ENCODE measurements at places on chromosomes 7 and 10.

GRCh38 chr10:6738112-6738768 is 158.2 kb upstream of the PRKCQ start:
- DNase-seq = no peak

DNA sequence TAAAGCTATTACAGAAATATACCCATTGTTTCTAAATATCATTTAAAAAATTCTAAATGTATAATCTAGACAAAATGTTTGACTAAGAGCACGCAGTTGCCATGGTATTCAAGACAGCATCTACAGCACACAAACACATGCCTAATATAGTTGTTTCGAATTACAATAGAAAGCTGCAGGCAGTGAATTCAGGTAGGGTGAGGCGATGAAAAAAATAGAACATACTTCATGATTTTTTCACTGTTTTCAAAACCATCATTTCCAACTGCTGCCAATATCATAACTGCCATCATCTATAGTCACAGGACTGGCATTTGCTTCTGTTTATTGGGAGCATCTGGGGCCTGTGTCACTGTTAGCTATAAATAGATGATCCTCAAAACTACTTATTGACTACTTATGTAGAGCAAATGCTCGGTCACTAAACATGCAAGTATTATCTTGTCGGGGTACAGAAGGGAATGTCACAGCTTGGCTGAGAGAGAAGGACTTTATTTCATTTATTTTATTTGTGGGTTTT is 34.4 kb upstream of the OTUD1 start:
- no peak for DNase-seq

DNA sequence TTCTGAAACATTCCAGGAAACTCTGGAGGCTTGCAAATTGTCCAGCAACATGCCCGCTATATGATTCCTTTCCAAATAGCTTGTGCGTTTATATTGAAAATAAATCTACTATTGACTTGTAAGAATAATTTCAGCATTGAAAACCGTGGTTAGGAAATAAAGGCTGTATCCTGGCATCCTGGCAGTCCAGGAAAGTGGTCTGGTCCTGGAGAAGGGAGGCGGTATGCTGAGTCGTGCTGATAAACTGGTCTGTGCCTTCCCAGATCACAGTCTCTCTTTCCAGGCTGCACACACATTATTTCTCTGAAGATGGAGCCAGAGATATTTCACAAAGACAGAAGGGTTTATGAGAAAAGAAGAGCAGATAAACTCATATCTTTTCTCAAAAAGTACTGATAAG is 350.1 kb upstream of the COBL start:
- DNase-seq = no peak

- no peak for DNase-seq
Measured at GRCh38 chr7:135913404-135913803, 63.8 kb downstream of the MTPN start.

GRCh38 chr7:68694656-68695055 is 903.6 kb upstream of the AUTS2 start:
- DNase-seq = no peak

DNA sequence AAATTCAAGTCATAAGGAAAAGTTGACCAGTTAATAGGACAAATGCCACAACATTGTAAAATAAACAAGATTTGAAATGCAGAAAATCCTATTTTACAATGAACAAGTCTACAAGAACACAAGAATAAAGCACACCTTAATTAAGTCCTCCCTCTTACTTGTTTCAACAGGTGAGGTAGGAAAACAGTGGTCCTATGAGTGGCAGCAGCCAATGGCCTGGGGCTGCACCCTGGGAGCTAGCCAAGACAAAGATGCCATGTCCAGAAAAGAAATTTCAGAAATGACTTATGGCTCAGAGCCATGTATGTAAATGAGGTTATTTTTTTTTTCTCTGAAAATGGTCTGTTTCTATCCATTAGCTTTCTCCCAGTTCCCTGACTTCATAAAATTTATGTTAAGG is 14.3 kb downstream of the KLLN start:
- DNase-seq = no peak

- DNase-seq = no peak
Measured at GRCh38 chr10:16662923-16663322, 141.2 kb upstream of the C1QL3 start.

- no peak for DNase-seq
Measured at GRCh38 chr7:82865856-82866255, 296.8 kb downstream of the PCLO start.

GRCh38 chr7:149727053-149727898 is 46.1 kb downstream of the ZNF467 start:
- DNase-seq = no peak

DNA sequence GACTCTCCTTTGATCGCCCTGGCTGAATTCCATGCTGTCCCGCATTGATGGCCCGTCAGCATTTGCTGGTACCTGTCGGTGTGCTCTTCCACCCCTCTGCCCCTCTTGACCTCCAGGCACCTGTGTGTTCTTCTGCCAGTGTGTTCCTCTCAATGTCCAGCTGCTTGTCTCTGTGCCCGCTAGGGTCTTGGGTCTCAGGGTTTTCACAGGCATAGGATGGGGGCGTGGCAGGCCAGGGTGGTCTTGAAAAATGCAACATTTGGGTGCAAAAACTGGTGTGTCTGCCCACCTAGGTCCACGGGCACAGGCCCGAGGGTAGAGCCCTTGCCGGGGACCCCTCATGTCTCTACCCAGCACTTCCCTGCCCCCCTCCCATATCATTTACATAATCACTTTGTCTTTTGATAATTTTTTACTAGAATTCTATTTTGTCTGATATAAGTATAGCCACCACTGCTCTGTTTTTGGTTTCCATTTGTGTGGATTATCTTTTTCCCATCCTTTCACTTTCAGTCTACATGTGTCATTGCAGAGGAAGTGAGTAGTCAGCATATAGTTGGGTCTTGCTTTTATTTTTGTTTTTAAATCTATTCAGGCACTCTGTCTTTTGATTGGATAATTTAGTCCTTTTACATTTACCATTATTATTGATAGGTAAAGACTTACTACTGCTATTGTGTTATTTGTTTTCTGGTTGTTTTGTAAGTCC is 46.6 kb upstream of the ADRA2A start:
- DNase-seq = no peak

- DNase-seq = no peak
Measured at GRCh38 chr7:11726794-11727155, 105.2 kb downstream of the THSD7A start.

- DNase-seq = no peak
Measured at GRCh38 chr7:6350433-6351058, 78.1 kb upstream of the CYTH3 start.

DNA sequence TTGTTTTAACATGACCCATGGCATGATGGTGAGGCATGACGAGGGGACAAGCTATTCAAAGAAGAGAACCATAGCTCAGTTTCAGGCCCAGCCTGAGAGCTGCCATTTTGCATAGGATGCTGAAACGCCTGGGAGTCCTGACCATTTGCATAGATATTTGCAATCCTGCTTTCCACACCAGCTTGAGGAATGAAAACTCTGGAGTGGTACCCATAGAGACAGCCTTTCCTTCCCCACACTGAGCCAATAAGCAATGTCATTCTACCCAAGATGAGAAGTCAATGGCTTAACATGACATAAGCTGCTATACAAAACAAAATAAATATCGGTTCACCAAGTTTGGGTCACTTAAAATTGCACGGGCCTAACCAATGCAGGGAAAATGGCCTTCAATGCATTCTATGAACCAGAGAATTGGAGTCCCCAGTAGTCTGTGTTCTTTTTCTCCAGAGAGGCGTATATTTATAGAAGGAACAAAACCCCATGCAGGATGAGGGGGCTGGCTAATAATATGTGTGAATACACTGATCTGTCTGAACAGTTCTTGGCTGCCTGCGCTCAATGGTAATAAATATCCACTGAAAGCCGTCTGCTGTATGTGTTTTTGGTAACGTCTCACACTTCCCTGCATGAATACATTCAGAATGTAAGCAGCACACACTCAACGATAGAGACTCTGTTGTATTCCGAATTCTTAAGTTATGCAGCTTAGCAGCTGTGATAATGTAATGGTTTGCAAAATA is 329.3 kb downstream of the FRMD4A start:
- DNase-seq = no peak

GRCh38 chr10:80075781-80076180 is 2.7 kb upstream of the TMEM254 start:
- no peak for DNase-seq

GRCh38 chr10:133336577-133337369 is at the start of gene CALY:
Gene CALY (minus strand): TSS chr10:133336896. CDS start chr10:133328989, 7,907 bp downstream.
- DNase-seq = peak; percentile 74

DNA sequence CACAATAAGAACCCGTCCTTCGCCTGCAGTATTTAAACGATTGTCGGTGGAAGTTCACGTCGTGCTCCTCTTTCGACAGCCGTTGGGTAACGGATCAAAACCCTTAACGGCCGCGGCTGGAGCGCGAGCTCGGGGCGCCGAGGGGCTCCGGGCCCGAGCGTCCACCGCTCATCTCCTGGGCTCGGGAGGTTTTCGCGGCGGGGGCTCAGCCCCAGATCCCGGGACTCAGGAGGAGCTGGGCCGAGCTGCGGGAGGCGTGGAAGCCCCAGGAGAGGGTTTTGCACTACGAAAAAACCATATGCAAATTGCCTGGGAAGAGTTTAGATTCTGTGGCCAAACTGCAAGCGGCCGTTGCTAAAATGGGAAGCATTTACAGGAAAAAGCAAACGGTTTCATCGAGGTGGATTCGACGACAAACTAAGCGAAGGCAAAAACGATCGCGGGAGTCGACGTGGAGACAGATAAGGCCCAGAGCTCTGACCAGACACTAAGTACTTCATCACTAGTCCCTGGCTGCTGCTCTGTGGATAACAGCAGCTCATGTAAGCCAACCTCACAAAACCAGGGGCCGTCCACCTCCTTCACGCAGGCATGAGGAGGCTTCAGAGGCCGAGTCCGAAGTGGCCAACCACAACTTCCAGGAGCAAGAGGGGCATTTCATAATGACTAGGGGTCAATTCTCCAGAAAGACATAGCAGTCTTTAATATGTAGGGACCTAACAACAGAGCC is 129.7 kb downstream of the MARCHF5 start:
- peak; percentile 29 for DNase-seq

DNA sequence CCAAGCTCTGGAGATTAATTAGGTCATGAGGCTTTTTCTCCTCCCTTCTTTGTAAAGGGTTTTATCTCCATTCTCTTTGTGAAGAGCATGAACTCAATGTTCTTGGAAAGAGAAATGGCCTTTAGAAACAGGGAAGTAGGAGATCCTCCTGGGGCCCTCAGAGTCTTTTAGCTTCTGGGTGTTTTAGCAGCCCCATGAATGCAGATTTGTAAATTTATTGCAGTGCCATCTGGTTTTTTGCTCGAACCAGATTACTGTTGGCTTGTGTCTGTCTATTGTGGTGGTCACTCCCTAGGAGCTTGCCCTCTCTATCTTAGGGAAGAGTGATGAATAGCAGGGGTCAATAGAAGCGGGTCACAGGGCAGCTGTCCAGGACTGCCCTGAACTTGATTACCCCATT is 110.6 kb downstream of the BTRC start:
- DNase-seq = no peak

DNA sequence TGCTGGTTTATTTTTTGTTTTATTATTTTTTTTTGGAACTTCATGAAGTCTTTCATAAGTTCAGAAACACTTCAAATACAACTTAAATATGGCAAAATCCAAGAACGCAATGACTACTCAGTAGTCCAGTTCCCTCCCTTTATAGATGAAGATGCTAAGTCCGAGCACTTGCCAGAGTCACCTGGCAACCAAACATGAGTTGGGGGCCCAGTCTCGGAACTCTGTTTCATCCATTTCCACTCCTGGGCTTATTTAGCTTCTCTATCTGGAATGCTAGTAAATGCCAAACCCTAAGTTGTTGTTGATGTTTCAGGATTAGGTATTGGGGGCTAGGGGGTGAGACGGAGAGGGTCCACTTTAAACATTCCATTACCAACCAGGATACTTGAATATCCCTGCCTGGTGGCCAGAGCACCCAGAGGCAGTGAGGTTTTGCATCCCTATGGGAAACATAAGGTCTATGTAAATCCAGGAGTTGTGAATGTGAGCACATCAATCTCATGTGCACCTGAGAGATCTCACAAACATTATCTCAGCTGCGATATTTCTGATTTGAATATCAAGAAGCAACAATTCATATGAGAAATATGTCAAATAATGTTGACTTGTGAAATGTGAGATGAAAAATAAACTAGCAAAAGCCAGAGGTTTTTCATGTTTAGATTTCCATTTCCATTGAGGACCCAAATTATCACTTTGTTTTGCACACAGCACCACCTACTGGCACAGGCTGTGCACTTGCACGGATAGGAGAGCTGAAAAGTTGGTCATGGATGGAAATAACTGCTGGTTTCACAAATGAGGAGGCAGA is 129.3 kb downstream of the PKD1L1 start:
- DNase-seq = peak; percentile 70

DNA sequence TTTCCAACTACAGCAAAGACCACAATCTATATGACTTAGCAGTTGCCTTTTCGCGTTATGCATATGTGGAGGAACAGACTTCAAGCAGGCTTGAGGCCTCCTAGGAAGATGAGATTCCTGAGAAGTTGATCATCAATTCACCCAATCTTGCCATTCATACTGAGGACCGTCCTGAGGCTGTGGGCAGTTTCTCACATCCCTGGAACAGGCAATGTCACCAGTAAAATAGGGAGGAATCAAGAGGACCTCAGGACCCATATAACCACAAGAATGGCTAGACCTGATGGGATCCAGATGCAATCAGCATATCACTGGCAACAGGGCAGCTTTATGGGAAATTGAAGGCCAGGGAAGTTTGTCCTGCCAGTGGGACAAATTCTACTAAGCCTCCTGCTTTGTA is 17.3 kb downstream of the KDM7A start:
- DNase-seq = no peak

DNA sequence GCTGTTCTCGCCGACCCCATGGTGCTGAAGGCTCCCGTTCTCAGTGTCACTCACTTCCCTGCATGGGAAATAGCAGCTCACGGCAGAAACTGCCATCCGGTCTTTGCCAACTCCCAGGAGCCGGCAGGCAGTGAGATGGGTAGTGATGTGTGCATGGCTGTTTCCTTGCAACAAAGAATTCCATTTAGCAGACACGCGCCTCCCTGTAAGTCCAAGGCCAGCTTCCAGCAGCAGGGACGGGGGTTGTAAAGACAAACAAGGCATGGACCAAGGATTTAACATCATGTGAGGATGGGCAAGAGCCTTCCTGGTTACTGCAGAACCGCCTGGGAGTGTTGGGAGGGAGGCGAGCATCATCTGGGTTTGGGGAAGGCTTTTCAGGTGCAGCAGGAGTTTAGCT is 273.1 kb downstream of the GLRX3 start:
- DNase-seq = no peak
